NCI-H1436 (cell line): ENCODE measurements at places on chromosomes 16 and 17.

- DNase-seq: no peak
Observed at GRCh38 chr17:49700960-49701359, 6.8 kb downstream of the SLC35B1 start.

GRCh38 chr16:71367241-71367976 lies 8.9 kb downstream of the CALB2 start:
- peak; percentile 25 for DNase-seq

DNA sequence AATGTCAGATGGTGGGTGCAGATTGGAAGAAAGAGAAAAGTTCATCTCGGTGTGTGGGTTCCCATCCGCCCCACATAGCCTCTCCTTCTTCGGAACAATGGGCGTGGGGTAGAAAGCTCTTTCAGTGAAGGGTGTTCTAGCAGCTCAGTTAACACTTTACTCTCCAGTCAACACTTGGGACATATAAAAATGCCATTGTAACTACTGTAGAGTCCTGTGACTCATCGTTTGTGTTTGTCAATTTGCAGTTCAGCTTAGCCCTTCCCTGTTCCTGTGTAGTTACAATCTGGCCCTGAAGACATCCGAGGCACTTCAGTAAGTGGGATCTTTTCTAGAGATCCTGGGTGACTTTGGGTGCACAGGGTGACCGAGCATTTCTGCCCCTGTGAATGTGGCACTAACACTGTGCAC lies 11.5 kb upstream of the CLEC18C start:
- no peak for DNase-seq

GRCh38 chr17:29069526-29070041 lies 26.6 kb downstream of the PIPOX start:
- no peak for DNase-seq

DNA sequence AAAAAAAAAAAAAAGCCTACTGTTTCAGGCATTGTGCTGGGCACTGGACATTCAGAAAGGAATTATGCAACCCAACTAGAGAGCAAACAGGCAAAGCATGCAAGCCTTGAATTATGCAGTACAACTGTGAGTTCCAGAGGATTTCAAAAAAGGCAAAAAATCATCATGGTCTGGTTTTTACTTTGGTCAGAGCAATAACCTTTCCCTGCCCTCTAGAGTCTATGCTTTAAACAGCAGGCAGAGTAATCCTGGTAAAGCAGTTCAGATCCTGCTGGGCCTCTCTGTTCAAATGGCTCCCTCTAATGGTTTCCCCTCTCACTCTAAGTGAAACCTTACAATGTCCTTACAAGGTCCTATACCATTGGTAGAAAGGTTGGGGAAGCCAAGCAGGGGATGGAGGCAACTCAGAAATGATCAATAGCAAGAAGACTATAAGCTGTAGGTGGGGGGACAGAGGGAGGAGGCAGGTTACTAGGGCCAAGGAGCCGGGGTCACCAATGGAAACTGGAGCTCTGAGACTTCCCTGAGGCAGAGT lies 4.6 kb upstream of the TAF15 start:
- DNase-seq: peak; percentile 84

DNA sequence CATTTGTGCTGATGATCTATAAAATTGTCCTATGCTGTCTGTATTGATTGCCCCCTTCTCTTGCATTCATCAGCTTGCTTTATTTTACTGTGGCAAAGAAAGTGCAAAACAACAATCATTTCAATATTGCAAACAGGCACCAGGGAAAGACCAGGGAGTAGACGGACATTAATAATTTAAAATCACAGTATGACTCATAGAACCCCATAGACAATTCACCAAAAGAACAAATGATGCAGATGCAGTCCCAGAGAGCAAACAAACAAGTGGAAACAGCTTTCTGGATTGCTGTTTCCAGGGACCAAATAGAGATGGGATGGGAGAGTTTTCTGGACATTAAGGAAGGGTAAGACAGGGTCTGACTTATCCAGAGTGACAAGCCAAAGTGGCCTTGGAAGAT lies 70.1 kb downstream of the ABCC12 start:
- no peak for DNase-seq

- DNase-seq: peak; percentile 34
Observed at GRCh38 chr17:2755891-2756724, 6.7 kb upstream of the CCDC92B start.

GRCh38 chr16:50928065-50928464 lies 186.2 kb downstream of the CYLD start:
- no peak for DNase-seq

- DNase-seq: no peak
Observed at GRCh38 chr17:9536061-9536460, 39.6 kb downstream of the STX8 start.

GRCh38 chr17:74678541-74678940 lies 34.2 kb downstream of the CD300LF start:
- no peak for DNase-seq

DNA sequence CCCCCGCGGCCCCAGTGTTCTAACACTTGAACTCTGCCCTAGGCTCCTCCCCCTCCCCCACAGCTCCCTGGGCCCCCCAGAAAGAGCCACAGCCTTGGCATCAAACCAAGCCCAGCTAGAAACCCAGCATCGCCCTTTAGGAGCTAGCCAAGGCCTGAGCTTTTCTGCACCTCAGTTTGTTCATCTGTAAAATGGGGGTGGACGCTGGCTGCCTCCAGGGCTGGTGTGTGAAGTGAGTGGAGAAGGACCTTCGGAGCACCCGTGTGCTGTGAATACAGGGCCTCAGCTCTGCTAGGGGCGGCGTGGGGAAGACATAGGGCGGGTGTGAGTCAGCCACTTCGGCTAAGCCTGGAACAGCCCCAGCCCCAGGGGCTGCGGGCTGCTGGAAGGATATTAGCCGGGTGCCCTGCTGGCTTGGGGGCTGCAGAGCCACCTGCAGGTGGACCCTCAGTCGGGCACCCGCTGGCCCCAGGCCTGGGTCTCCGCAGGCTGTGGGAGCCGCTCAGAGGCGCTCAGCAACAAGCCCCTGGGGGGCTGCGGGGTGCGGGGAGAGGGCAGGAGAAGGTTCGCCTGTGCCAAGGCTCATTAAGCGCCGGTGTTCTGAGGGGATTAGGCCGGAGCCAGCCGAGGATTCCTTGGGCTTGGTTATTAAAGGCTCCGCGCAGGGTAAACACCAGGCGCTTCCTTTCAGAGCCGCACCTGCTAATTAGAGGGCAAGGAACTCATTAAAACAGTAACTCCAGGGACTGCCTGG lies 217.0 kb upstream of the CIBAR2 start:
- DNase-seq: peak; percentile 83

- no peak for DNase-seq
Observed at GRCh38 chr16:23257682-23258081, 44.4 kb upstream of the SCNN1B start.

- DNase-seq: peak; percentile 54
Observed at GRCh38 chr16:3021449-3022207, 1.5 kb downstream of the TNFRSF12A start.

GRCh38 chr16:66824006-66824405 lies 6.8 kb downstream of the NAE1 start:
- no peak for DNase-seq

- no peak for DNase-seq
Observed at GRCh38 chr16:9603316-9603715, 511.9 kb downstream of the HAPSTR1 start.

DNA sequence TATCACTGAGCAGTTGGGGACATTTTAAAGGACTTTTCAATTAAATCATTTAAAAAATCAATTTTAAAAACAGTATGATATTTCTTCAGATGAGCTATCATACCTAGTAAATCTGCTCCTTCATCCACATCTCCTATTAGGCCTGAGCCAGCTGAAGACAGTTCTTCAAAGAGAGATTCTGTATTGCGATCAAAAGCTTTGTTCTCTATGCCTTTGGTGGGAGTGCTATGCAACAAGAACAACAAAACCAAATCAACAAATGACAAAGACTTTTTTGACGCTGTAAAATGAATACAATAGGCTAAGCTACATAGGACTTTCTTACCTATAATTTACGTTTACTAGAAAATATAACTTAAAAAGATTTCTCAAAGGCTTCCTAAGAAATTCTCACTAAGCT lies 106.5 kb downstream of the SPAG9 start:
- no peak for DNase-seq

GRCh38 chr17:43860077-43860725 lies 13.2 kb downstream of the CD300LG start:
- DNase-seq: no peak
